ENCODE measurements at places on chromosomes 3 and 15.

- no peak for DNase-seq
Measured at GRCh38 chr15:83873966-83874365, 220.0 kb downstream of the ADAMTSL3 start.

DNA sequence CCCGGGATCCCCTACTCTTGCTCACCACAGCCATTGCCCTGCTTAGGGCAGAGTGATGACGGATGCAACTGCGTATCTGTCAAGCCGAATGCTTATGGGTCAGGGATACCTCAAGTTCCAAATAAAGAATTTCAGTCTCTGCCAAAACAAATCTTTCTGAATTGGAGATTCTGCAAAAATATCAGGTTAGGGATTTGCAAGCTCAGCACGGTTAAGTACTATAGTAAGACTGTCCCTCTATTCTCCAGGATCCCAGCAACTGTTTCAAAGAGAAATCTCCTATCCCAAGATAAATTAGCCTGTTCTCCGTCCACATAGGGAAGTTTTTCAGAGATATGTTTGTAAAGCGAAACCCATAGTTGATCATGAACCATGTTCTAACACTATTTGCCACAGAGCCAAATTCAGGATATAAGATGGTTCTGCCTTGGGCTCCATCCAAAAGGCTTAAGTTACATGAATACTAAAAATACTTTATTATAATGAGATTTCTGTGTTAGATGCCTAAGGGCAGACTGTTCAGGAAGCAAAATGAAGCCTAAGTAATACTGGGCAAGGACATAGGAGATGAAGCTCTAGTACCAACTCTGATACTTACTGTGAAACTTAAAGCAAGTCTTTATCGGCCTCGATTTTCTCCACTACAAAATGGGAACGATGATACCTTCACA lies 100.1 kb upstream of the LPP start:
- no peak for DNase-seq

DNA sequence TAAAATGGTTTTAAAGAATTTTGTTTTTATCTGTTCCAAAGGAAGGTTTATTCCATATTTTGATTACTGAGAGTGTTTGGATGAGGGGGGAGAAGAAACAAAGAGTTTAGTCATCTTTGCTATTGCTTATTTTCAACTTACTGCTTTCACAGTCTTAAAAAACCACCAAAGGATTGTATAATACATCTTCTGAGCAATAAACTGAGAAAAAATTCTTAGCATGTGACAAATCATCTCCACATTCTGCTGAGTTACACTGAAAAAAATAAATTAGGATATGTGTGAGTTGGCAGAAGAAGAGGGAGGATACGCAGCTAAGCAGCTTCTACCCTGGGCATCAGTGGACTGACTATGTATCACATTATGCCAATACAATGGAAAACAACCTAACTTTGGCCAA lies 23.2 kb upstream of the ACTC1 start:
- no peak for DNase-seq

DNA sequence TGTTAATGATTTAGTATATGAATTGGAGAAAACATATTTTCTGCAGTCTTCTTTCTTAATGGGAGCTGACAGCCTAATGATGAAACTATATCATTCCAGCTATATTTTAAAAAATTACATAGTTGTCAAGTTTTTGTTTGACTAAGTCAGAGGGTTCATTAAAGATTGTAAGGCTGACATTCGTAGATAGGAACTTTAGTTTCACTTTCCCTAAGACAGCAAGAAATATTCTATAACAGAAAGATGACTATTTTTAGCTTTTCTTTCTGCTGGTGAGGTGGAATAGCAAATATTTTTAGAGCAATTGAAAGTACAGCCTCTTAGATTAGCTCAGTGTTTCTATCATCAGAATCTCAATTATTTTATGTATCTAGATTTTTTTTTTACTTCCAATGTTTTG lies 60.2 kb downstream of the PIAS1 start:
- DNase-seq, result no peak

DNA sequence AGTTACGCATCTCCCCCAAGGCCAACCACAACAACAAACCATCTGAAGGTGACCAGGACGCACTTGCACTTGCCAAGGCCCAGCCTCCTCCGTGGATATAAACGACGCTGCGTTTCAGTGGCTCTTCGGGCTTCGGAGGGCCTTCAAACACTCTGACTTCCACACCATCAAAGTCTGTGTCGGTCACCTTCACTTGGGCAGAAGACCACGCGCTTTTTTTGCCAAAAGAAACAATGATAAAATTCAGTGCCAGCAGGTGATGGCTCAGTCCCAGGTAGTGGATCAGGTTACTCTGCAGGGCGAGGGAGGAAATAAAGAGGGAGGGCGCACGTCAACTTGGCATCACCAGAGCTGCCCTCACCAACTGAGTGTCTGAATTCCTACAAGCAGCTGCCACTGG lies 63.0 kb downstream of the NCEH1 start:
- DNase-seq, result peak; percentile 28

- DNase-seq, result no peak
Measured at GRCh38 chr15:72271895-72272212, 500 bp downstream of the PARP6 start.

- no peak for DNase-seq
Measured at GRCh38 chr15:51156957-51157356, 62.3 kb upstream of the TNFAIP8L3 start.

- DNase-seq, result no peak
Measured at GRCh38 chr3:106392915-106393314, 524.1 kb upstream of the CBLB start.

DNA sequence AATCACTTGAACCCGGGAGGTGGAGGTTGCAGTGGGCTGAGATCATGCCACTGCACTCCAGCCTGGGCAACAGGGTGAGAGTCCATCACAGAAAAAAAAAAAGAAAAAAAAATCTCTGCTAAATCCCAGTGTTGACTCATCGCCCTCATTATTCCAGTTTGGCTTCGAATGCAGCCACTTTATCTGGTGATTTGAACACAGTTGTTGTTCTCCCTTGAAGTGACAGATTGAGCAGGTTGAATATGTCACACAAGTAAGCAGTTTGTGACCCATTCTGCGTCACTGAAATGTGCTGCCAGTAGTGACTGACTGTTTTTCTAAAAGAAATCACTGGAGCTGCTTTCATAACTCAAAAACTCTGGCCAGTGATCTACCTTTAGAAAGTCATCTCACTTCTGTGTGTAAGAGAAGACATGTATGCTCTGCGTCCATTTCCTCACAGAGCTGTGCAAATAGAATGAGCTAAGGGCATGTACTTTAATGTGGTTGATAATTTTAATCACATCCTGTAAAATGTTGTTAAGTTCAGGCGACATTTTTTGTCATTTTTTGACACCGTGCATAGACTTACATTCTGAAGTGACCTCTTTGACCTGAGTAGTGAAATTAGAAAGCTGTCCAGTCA lies 12.5 kb downstream of the DOCK3 start:
- DNase-seq, result no peak

GRCh38 chr3:182240474-182240873 lies 528.7 kb downstream of the SOX2 start:
- DNase-seq, result no peak

- no peak for DNase-seq
Measured at GRCh38 chr3:75380276-75380771, 283.8 kb upstream of the FRG2C start.

- no peak for DNase-seq
Measured at GRCh38 chr15:52066842-52067544, 45.6 kb downstream of the BCL2L10 start.

GRCh38 chr15:68209272-68209671 lies 4.1 kb upstream of the CALML4 start:
- no peak for DNase-seq

- DNase-seq, result no peak
Measured at GRCh38 chr3:82883072-82883471, 1121.6 kb upstream of the GBE1 start.

DNA sequence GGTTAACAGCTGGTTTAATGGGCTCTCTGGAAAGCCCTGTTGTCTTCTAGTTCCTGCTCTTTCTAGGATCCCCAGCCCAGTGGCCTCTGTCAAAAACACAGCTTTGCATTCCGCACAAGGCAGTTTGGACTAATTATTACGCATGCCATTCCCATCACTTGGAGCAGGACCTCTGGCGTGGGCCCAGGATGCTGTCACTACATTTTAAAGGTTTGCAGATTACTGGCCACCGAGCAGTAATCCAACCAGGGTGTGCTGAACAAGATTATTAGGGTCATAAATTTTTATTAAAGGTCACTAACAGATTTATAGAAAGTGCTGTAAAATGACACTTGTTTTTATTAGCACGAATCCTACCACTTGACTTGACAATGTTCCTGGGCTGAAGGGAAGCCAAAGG lies 143.6 kb upstream of the SLC6A11 start:
- no peak for DNase-seq

DNA sequence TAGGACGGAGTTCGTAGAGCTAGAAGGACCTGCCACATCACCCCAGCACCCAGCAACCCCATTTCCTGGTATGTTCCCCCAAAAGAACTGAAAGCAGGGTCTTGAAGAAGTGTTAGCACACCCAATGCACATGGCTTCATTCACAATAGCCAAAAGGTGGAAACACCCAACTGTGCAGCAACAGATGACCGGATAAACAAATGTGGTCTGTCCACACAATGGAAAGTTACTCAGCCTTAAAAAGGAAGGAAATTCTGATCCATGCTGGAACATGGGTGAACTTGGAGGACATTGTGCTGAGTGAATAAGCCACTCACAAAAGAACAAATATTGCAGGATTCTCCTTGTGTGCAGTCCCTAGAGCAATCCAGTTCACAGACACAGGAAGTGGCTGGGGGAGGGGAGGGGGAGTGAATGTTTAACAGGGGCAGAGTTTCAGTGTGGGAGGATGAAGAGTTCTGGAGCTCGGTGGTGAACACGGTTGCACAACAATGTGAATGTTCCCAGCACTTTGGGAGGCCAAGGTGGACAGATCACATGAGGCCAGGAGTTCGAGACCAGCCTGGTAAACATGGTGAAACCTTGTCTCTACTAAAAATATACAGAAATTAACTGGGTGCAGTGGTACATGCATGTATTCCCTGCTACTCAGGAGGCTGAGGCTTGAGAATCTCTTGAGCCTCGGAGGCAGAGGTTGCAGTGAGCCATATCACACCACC lies 157.5 kb downstream of the NUP210 start:
- DNase-seq, result no peak

GRCh38 chr3:174710612-174711011 lies 148.5 kb upstream of the NAALADL2 start:
- no peak for DNase-seq

DNA sequence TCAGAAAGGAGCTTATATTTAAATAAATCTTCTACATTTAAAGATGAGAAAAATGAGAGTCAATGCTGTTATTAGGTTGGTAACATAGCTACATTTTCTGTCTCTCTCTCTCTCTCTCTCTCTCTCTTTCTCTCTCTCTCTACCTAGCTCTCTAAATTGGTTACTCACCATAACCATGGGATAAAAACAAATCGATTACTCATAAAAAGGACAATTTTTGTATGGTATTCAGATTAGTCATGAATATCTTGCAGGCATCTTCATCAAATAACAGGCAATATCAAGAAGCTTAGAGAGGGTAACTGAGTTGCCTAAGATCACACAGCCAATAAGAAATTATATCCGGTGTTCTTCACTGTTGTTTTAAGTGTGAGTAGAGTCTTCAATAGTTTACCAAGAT lies 81.8 kb upstream of the ALCAM start:
- no peak for DNase-seq

DNA sequence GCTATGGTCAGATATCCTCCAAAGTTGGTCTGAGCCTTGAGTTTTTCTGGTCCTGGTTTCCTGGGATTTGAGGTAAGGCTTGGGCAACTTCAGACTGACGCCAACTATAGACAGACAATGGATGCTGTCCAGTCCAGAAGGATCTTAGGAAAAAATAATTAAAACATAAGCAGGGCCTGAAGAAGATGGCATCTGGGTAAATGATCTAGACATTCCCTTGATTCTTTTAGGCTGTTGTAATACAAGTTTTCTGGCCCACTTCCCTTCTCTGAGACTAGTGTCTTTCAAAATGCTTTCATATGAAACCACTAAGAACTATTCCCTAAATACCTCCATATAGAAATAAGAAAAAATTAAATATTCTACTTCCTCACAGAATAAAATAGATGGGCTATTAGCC lies 47.7 kb upstream of the PLXND1 start:
- no peak for DNase-seq

DNA sequence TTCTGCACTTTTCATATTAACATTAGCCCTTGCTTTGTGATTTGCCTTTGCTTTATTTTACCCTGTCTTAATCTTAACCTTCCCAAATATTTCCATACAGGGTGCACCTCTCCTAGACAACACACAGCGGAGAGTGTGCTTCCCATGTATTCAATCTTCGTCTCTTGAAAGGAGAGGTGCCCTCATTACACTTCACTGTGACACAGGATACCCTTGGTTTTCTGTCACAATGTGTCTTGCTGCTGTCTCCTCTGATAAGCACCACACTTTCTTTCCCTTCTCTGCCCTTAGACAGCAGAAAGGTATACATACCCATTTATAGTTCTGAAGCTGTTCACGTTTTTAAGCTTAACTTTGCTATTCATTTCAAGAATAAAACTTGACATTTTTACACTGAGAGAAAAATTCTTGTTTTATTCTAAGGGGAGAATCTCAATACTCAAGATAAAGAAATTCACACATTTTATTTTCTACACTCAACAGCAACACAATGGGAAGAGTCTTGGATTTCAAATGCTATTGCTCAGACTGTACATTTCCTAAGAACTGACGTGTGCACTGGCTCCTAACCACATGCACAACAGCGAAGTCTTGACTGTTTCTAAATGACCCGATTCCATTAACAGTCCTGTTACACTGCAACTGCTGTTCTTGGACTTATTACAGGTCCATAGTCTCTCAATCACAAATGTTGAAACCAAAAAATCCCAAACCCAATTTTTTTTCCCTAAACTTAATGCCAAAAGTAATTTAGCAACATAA lies 21.1 kb downstream of the ZXDC start:
- no peak for DNase-seq

GRCh38 chr3:187935623-187936156 lies 190.4 kb upstream of the BCL6 start:
- no peak for DNase-seq

DNA sequence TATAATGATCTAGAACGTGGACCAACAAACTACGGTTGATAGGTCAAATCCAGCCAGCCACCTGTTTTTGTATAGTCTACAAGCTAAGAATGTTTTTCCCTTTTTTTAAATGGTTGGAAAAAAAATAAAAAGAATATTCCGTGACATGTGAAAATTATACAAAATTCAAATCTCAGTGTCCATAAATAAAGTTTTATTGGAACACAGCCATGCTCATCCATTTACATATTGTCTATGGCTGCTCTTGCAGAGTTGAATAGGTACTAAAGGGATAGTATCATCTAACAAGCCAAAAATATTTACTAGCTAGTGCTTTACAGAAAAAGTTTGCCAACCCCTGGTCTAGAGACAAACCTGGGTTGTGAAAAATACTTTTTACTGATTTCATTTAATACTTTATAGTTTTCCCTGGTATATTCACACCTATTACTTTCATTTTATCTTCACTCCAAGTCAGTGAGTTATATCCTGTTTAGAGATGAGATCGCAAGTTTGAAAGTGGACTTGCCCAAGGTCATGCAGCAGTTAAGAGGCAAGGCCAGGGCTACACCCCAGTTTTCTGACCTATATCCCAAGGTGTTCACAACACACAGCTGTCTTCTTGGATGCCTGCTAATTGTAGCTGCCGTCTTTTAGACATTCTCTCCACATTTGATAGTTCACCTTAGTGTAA lies 58.4 kb downstream of the IGF2BP2 start:
- DNase-seq, result no peak

GRCh38 chr3:31321620-31322019 lies 211.1 kb upstream of the STT3B start:
- DNase-seq, result no peak

Data from NCI-H446 treated with DMSO at 0.1 percent for 48 hours (cell line).